Kidney (tissue), 22 donors: ENCODE measurements at places on chromosomes 13 and 19. TPM values are rescaled to one million over a fixed set of nuclear protein-coding genes. Genes with fewer than 3 reads are reported as not detected.

- no peak for DNase-seq
These were observed 49.0 kb downstream of the ZAR1L start for GRCh38 chr13:32266130-32266529.

Gene CCNA1
- polyA plus RNA-seq = 0.54 TPM

Gene ZNF841
- 2.8 TPM for polyA plus RNA-seq

DNA sequence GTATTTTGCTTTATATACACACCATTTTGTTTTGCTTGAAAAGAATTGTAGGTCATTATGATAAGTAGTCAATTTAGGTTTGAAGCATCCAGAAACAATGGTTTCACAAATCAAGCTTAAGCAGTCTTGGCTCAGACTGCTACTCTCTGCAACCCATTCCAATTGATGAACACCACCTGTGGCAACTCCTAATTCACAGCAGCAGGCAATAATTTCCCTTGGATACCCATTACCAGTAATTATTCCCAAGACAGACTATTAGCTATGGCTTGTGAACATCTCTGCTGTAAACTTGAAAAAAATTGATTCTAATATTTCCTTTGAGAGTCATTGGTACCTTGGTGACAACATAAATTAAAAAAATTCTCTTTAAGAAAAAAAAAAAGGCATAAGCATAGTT is 299.3 kb upstream of the SLITRK6 start:
- no peak for DNase-seq

- DNase-seq = no peak
These were observed 21.7 kb upstream of the ZNF429 start for GRCh38 chr19:21483589-21484170.

DNA sequence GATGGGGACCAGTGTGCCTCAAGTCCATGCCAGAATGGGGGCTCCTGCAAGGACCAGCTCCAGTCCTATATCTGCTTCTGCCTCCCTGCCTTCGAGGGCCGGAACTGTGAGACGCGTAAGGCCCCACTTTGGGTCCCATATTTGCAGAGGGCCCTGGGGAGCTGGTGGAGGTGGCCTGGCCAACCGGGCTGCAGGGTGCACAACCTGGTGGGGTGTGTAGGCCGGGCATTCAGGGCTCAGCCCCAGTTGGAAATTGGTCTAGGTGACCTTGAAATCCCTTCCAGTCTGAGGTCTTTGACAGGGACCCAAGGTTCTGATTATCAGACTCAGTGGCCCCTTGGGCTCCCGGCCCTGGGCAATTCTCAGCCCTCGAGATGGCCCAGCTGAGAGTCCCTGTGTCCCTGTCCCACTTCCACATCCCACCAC is 8.3 kb downstream of the F7 start:
- DNase-seq = no peak

Gene ZNF563
- polyA plus RNA-seq = 4.6 TPM

Gene TEX101
- polyA plus RNA-seq = not detected

- DNase-seq = no peak
These were observed 1.3 kb upstream of the TEKTIP1 start for GRCh38 chr19:3537438-3538240.

Gene EID2B
- polyA plus RNA-seq = 4.6 TPM

GRCh38 chr19:46635920-46636761 is at the start of gene GNG8:
TSS of gene GNG8 (minus strand) at chr19:46636202. CDS start at chr19:46634682, 1,520 bp downstream.
- no peak for DNase-seq
